ENCODE measurements at places on chromosomes 16 and 17. TPM values are rescaled to one million over a fixed set of nuclear protein-coding genes. Genes with fewer than 3 reads are reported as not detected.
A peak's percentile ranks its signal among the peaks of the same experiment; 100 is the strongest.

Gene HEXD
- total RNA-seq = 14.3 TPM

Gene CNTNAP1
- 7.0 TPM for total RNA-seq

Gene UMOD
- not detected for total RNA-seq

Gene CCL5
- total RNA-seq = 2.6 TPM

Gene BTBD17
- total RNA-seq = not detected

Gene PLK1
- 0.54 TPM for total RNA-seq

Gene SULT1A1
- 23.2 TPM for total RNA-seq

Gene CMTM2
- 1.3 TPM for total RNA-seq

Gene PRRT2
- total RNA-seq = 2.1 TPM

Gene QRICH2
- 1.8 TPM for total RNA-seq

Gene TP53TG3
- total RNA-seq = not detected

- DNase-seq = no peak
These were observed 10.0 kb upstream of the BHLHA9 start for GRCh38 chr17:1260086-1260769.

DNA sequence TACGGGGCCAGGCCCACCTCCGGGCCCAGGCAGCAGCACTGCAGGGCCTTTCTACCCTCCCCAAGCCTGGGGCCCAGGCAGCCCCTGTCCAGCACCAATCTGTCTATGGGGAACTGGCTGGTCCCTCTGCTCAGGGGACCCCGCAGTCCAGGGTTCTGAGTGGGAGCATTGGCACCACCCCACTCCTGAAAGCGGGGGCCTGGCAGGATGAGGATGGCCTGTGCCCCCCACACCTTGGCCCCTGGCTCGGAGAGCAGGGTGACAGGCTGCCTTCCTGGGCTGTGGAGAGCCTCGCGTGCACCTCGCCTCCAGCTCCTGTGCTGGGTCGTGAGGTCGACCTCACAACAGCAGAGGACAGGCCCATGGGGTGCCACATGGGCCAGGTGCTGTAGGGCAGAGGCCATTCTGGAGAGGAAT lies 1.4 kb downstream of the NPB start:
- no peak for DNase-seq

DNA sequence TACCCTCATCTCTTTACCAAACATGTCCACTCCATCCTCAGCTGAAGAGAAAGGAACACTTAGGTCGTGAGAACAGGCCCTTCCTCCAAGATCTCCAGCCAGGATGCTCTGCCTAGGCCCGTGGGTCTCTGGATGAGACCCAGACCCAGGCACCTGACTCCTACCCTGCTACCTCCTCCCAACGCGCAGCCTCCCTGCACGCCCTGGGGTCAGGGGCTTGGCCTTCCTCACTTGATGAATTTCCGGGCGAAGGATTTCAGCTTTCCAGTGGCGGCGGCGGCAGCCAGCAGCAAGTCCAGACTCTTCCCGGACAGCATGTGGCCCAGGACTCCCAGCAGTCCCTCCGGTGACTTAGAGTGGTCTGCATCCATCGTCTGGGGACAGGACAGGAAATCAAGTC lies 13.4 kb downstream of the CSF3 start:
- DNase-seq = no peak

GRCh38 chr17:27559506-27560481 lies 71.2 kb upstream of the LGALS9 start:
- no peak for DNase-seq

- DNase-seq = no peak
These were observed 84.8 kb downstream of the KATNIP start for GRCh38 chr16:27634779-27635178.

DNA sequence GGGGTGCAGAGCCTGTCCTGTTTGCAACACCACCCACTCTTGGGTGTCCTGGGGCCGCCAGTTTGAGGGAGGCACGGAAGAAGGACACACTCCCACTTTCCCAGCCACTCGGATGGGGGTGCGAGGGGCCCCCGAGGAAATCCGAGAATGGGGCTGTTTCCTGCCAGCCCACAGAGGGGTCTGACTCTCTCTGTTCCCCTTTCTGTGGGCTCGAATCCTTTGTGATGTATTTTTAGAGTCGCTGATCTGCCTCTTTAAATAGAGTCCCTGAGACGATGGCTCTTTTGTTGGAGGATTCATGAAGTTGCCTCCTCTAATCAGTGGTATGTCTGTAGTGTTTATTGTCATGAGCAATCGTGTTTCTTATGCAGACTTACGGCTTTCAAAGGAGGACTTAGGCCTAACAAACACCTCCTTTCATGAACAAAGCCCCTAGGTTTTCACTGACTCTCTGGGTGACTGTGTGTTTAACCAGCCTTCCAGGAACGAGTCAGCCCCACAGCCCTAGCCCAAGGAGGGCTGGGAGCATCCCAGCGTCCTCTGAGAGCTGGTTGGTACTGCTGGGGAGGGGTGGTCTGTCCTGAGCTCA lies 29.1 kb downstream of the CIBAR2 start:
- no peak for DNase-seq

DNA sequence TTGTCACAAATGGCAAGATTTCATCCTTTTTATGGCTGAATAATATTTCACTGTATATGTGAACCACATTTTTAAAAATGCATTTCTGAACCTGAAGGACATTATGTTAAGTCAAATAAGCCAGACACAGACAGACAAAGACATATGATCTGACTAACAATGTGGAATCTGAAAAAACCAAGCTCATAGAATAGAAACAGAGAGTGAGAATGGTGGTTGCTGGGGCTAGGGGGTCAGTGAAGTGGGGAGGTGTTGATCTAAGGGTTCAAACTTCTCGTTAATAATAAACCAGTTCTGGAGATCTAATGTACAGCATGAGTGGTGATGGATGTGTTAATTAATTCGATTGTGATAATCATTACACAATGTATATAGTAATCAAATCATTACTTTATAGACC lies 475.1 kb downstream of the WWOX start:
- DNase-seq = no peak

DNA sequence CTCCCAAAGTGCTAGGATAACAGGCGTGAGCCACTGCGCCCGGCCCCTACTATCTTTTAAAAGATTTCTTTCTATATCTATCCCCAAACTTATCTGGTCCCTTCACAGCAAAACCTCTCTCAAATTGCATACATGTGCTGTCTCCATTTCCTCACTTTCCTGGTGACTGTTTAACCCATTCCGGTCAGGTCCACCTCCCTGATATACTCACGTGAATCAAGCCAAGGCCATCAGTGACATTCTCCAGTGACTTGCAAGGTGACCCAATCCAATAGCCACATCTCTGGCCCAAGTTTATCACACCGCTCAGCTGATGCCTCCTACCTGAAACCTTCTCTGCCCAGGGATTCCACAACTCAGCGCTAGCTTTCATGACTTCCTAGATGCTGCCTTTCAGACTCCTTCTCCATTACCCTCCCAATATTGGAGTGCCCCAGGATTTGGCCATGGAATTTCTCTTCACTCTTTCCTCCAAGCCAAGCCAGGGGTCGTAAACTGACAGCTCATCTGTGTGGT lies 1.4 kb upstream of the CTCF start:
- DNase-seq = no peak

DNA sequence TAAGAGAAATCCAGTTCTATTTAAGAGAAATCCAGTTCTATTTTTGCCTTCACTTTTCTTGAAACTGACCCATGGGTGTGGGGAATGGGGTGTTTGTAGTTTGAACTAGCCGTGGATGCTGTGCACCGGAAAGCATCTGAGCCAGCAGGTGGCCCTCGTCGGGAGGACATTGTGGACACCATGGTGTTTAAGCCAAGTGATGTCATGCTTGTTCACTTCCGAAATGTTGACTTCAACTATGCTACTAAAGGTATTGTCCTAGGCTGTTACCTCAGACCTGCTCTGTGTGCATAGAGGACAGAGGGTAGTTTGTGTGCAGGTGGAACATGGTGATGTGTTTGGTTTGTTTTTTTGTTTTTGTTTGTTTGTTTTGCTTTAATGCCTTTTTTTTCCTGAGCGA lies 3.3 kb downstream of the ATXN2L start:
- DNase-seq = no peak

- no peak for DNase-seq
These were observed 254.6 kb downstream of the MRTFB start for GRCh38 chr16:14325502-14326401.

DNA sequence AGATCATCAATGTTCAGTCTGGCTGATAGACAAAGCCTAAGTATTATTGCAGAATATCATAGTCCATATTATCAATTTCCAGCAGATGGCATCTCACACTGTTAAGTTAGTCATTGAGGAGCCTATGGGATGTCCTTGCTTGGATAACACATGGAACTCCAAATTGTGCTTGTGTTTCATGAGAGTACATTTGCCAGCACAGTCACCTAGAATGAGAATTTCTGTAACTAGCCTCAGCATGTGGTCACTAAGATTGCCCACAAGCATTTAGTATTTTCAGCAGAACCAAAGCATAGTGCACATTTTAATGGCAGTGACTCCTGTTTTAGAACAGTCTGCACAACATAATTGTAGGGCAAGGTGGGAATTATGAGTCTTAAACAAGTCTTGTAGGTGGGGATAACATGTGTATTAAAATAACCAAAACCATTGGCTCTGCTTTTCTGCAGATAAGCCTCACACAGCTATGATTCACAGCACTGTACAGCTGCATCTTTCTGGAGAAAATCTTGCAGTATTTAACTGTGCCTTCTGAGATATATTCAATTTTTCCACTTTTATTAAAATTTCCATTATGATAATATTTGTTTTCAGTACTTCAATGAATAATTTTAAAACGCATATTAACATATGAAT lies 882.8 kb upstream of the SOX9 start:
- no peak for DNase-seq

DNA sequence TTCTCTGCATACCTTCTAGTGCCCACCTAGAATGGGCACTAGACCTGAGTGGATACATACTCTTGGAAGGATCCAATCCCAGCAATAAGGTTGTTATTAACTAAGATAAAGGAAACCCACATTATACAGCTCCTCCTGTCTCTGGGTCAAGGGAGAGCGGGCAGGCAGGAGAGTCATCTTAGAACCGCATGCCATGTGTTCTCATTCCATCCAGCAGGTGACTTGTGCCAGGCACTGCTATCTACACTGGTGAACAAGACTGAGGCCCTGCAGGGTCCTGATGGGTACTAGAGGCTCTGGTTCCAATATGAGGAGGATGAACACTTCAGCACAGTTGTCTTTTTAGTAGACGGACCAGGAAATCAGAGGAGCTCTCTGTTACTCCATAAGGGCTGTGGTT lies 5.9 kb upstream of the CD300H start:
- DNase-seq = no peak

DNA sequence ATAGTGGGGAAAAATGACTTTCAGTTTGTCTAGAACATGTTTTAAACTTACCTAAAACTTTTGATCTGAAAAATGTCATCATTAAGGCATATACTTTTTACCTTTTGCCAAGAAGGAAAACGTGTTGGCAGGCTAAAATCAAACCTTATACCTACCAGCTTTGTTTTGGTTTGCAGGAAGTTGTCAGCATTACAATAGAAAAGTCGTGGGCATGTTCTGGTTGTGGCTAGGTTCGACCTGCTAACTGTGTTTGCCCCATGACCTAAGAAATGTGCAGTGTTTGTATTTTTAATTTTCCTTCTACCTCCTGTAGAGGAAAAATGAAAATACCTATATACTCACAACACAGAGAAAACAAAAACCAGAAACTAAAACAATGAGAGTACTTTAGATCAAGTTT lies 13.0 kb downstream of the SKAP1 start:
- no peak for DNase-seq

GRCh38 chr17:1645207-1646171 lies at the start of gene SCARF1:
Gene SCARF1 (minus strand): TSS chr17:1645732. CDS start chr17:1645697, 35 bp downstream.
- DNase-seq = peak; percentile 92

DNA sequence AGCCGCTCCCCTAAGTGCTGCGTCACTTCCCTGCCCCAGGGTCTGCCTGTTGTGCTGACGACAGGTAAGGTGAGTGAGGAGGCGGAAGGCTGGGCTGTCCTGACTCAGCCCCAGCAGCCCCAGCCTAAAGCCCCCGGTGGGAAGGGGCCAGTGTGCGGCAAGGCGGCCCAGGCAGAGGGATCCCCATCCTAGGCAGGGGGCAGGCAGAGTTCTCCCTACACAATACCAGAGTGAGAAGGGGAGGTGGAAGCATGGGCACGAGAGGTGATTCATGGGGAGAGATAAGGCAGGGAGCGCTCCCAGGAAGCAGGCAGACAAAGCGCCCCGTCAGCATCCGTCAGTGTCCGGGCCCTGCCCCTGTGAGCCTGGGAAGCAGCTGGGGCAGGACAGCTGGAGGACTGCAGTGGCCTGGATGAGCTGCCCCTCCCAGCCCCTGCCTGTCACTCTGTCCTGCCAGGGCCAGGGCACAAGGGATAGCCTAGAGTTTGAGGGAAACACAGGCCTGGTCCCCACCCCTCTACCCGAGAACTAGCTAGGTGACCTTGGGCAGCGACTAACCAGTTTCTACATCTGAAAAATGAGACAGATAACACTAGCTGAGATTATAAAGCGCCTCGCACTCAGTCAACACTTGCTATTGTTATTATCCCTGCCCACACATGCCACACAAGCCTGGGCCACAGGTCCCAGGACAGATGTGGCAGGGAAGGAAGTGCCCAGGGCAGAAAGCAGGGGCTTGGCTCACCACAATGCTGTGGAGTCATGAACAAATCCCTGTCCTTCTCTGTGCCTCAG lies 3.8 kb downstream of the FAM83G start:
- no peak for DNase-seq

GRCh38 chr17:66633317-66633965 lies 201.5 kb upstream of the CACNG5 start:
- DNase-seq = no peak

- DNase-seq = no peak
These were observed 181.9 kb upstream of the CACNG5 start for GRCh38 chr17:66652840-66653507.

DNA sequence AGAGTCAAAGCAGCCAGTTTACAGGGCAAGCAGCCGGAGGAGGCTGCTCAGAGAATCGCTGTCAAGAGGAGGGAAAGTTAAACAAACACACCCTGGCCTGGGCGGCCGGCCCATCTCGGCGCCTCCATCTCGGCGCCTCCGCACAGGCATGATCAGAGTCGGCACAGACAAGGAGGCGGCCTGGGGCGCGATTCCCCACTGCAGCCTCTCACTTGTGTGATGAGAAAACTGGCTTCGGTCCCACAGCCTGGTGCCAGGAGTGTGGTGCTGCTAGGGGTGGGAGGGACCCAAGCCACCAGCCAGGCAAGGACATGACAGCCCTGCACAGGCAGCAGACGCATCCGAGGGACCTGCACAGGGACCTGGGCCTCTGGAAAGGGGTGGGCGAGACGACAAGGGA lies 17.7 kb downstream of the SLC38A10 start:
- DNase-seq = no peak

Measured in cardiac septum (tissue), 1 donor.